CD4-positive, alpha-beta T cell (primary cell): ENCODE measurements at places on chromosomes 1 and 21.

DNA sequence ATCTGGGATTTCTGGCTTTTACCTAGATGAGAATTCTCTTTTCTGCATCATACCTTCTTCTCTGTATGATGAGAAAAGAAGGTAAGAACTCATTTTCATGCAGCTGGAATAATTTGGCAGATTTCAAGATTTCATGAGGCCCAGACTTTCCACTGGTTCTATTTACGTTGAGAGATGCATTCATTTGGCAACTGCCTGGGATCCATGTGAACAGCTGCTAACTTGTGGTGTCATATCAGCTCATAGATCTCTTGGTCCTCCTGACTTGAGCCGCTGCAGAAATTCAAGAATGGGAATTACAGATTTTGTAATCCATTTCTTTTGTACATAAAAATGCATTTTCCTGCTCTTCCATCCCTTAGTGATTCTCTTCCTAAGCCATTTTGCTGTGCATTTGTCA is 17.1 kb upstream of the C1orf87 start:
- DNase-seq, result no peak

DNA sequence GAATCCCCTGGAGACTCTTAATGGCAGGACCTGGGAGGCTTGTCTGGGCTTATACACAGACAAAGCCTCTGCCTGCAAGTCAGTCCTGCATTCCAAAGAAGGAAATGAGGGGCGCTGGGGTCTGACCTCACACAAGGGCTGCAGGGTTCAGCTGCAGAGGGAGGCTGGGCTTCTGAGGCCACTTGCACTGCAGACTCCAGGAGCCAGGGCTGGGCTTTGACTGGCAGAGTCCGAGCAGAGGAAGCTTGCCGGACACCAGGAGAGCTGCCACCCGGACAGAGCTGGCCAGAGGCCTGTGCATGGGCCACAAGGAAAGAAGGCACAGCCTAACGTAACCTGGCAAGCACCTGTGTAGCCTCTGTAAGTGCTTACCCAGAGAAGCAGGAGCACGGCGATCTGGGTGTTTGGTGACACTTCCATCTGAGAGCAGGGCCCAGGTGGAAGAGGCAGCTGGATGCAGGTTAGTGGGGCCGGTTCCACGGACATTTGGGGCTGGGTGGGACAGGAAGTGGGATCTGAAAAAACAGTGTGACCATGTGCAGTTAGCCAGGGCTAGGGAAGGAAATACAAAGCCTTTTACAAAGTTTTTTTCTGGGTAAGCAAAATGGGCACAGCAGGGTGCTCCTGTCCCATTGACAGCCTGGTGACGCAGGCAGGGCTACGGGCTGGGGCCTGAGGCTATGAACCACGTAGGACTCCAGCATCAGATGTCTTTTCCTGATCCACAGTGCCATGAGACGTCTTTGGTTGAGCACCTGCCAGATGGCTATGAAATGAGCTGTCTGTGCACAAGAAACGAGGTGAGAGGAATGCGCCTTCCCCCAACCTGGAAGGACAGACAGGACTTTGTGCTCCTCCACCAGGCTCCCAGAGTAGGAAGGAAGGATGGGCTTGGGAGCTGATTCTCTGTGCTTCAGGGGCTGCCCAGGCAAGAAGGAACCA is 37.3 kb upstream of the LBR start:
- DNase-seq, result no peak

DNA sequence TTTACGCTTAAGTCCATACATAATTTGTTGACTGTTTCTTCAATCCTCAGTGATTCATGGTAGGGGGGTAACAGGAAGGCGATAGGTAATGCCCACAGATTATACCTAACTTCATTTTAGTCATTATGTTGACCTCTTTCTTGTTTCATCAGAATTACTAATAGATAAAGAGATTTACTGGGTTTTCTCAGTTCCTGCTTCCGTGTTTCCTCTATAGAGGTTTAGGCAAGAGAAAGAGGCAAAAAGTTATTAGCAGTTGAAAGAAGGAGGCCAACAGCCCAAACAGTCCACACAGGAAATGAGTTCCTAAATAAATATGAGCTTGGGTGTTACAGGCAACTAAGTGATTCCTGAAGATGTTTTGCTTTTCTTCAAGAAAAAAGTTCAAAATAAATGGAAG is 17.9 kb upstream of the CLCA1 start:
- DNase-seq, result no peak

GRCh38 chr1:203059485-203059884 is 26.3 kb downstream of the MYOG start:
- no peak for DNase-seq

DNA sequence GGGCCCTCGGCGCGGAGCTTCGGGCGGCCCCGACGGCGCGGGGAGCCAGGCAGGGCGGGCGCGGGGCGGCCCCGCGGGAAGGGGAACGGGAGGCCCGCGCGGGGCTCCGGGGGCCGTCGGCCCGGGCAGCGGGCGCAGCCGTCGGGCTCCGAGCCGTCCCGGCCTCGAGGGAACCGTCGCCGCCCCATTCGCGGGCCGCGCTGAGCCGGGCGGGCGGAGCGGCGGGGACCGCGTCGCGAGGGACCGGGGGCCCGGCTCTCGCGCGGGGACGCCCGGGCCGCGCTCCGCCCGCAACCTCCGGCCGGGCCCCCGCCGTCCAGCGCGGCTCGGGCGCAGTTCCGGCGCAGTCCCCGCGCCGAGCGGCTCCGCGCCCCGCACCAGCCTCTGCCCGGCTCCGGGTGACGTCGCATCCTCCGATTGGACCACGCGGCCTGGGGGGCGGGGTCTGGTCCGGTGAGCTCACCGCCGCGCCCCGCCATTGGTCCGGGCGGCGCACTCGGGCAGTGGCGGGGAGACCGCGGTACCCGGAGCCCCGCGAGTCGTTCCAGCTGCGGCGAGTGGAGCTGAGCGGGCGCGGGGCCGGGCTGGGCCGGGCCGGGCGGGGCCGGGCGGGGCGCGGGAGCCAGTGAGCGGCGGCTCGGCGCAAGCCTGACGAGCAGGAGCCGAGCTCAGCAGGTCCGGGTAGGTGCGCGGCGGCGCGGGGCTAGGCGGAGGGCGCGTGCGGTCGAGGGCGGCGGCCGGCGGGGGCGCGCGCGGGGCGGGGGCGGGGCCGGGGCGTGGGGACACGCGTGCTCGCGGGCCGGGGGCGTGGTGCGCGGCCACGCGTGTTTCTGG is 66.7 kb upstream of the VAMP3 start:
- DNase-seq, result peak; percentile 89

DNA sequence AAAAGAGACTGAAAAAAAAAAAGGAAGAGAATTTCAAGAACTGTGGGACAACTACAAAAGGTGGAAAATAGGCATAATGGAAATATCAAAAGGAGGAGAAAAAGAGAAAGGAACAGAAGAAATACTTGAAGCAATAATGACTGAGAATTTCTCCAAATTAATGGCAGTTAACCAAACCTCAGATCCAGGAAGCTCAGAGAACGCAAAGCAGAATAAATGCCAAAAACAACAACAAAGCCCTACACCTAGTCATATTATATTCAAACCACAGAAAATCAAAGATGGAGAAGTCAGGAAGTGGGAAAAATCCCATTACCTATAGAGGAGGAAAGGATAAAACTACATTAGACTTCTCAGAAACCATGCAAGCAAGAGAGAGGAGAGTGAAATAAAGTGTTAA is 20.7 kb upstream of the AHCYL1 start:
- DNase-seq, result no peak
